Adipocyte (in vitro differentiated cells): ENCODE measurements at places on chromosomes 7 and 10.

GRCh38 chr7:151226560-151226874 lies 488 bp downstream of the ABCF2 start:
- no peak for DNase-seq

GRCh38 chr7:41994746-41995110 lies 242.3 kb downstream of the GLI3 start:
- DNase-seq: peak; percentile 25

GRCh38 chr7:44823255-44823781 lies 24.6 kb downstream of the H2AZ2 start:
- DNase-seq: no peak

GRCh38 chr10:22427101-22427500 lies 81.8 kb downstream of the SPAG6 start:
- no peak for DNase-seq

- no peak for DNase-seq
These were observed 12.2 kb downstream of the PLXDC2 start for GRCh38 chr10:19828278-19829049.

GRCh38 chr7:73971704-73972341 lies 56.1 kb upstream of the ELN start:
- no peak for DNase-seq

GRCh38 chr7:84783141-84783778 lies 403.6 kb downstream of the SEMA3D start:
- peak; percentile 78 for DNase-seq

- no peak for DNase-seq
These were observed 1.3 kb downstream of the SLC26A4 start for GRCh38 chr7:107661865-107662379.

- no peak for DNase-seq
These were observed 136.2 kb downstream of the WDR11 start for GRCh38 chr10:120987359-120987758.

DNA sequence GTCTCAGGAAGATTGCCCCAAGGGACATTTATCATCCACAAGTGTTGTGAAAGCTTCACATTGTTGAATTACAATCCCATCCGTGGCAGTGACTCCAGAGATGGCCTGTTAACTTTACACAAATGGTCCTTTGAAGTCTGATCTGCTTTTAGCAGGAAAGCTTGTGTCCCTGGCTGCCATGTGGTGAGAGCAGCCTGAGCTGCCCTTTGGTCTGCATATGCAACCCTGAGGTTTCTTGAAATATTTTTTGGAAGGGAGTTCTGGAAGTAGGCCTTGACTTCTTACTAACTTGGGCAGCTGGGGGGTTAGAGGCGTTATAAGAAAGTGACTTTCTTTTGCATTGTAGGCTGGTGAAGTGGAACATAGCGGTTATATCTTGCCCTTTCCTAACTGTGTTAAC lies 41.3 kb upstream of the FAM180A start:
- no peak for DNase-seq

GRCh38 chr10:84784749-84785148 lies 456.4 kb downstream of the CCSER2 start:
- no peak for DNase-seq

DNA sequence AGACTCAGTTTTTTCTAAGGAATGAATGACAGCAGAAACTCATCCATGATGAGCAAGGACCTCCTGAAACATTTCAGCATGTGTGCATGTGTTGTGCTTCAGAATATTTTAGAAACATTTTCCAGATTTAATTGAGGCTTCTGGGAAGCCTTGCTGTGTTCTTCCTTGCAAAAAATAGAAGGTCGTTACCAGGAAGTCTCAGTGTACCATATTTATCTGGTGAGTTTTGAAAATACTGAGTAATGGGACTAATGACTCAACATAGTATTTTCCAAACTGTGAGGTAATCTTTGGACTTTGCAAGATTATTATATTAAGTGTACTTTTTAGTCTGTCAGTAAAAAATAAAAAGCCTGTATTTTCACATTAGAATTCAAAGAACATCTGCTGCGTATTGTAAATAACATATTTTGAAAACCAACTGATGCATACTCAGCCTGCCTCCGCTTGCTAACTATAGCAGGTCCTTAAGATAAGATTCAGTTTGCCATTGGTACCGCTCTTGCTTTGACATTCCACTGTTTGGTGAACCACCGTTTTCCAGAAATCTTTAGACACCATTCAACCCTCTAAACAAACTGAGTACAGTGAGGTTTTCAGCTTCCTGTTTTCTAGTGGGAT lies 739.6 kb upstream of the GALNT17 start:
- peak; percentile 75 for DNase-seq
